ENCODE measurements at places on chromosomes 4 and X.
A peak's percentile ranks its signal among the peaks of the same experiment; 100 is the strongest.

DNA sequence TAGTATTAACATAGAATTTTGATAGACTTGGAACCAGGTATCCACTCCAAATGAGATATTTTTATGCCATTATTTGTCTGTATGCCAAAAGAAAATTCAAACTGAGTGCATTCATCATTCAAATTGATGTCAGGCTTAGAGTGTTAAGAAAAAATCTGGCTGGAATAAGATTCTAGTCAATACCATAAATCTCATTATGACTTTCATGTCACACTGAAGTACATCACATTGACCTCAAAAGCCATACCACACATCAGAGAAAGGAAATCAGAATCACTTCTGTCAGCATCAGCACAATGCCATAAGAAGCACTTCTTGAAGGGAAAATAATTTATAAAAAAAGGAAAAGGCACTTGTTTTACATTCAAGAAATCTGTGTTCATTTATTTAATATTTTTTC lies 119.0 kb upstream of the BMP3 start:
- DNase-seq: no peak

DNA sequence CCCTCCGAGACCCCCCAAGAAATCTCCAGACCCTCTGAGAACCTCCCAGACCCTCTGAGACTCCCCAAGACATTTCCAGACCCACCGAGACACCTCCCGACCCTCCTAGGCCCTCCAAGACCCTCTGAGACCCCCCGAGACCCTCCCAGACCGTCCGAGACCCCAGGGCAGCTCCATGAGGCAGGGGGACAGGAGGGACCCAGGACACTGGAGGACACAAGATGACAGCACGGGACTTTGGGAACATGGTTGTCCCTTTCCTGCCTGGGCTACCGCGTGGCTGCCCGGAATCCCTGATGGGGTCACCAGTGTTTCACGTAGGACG lies 10.3 kb downstream of the CTBP1 start:
- DNase-seq: no peak

- DNase-seq: peak; percentile 32
Measured at GRCh38 chr4:88706574-88706973, 8.9 kb upstream of the NAP1L5 start.

DNA sequence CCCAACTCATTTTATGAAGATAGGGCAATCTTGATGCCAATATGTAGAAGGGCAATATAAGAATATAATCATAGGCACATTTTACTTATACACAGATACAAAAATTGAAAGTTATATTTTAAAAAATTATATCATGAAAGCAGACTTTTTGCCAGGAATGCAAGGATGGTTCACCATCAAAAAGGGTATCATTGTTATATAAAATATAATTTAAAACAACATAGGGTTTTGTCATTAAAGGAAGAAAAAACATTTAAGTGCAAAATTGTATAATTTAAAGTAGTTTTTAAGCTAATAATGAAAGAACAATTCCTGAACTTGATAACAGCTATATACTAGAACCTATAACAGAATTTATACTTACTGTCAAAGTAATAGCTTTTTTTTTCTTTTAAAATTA lies 15.9 kb downstream of the AREG start:
- no peak for DNase-seq

All from SK-N-DZ (cell line).